Adrenal gland (tissue), 19 donors: ENCODE measurements at places on chromosomes 1 and 21. TPM values are rescaled to one million over a fixed set of nuclear protein-coding genes. Genes with fewer than 3 reads are reported as not detected.

DNA sequence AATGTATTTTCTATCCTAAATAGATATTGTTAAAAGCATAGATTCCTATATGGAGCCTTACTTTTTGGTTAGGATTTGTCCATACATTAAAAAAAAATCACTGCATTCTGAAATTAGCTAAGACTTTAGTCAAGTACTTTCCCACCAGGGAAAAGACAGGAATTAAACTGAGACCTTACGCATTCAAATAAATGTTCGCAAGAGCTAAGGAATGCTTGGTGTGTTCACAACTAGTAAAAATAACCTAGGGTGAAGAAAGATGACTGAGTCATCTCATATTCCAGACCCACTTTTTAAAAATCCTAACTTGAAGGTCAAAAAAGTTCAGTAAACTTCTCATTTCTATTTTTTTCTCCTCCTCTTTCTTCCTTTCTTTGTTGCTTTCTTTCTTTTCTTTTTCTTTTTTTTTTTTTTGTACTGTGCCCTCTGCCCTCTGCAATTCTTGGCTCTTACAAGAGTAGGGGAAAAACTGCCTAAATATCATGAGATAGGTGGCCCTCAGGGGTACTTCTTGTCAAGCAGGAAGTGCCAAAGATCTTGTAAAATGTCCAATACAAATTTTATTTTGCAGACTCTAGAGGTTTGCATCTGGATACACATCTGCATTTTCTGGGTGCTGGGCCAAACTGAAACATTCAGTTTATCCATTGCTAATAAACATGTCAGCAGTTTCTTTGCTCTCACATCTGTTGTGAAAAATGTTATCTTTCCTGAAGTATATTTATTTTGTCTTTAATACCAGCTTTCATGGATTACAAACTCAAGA lies 121.4 kb upstream of the GORAB start:
- DNase-seq, result no peak

DNA sequence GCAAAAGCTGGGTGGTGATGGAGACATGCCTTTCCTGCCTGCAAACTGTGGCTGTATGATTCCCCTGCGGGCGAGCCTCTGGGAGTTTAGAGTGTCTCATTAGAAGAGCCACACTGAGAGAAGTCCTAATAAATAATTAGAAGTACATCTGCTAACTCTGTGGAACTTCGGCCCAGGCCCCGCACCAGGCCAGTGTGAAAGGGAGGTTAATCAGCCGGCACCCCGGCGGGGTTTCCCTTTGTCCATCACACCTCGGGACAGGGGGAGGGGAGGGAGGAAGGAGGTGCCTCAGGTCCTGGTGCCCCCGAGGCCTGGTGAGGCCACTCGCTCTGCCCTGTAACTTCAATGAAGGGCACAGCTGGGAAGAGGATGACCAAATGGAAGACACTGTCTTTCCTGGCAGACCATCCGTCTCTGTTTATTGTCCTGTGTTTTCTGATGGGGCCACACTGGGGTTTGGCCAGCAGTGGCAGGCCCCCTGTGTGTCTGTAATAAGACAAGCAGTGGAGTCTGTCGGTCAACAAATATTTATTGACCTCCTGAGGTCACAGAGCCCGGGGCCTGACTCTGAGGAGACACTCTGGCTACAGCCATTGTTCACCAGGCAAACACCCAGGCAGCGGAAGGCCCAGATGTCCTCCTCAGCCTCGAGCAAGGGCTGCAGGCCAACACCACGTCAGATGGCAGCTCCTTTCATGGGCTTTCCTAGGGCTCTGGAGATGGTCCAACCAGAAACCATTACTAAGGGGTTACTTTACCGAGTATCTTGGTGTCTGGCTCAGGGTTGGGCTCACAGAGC lies 267.5 kb upstream of the RAB4A start:
- no peak for DNase-seq

- no peak for DNase-seq
Measured at GRCh38 chr21:39055167-39055767, 128.0 kb downstream of the PSMG1 start.

The RHEX gene
- total RNA-seq, result not detected

The KRTAP19-5 gene
- not detected for total RNA-seq

The CELA2B gene
- total RNA-seq, result 12.8 TPM

The SH3GLB1 gene
- 47.4 TPM for total RNA-seq
